ENCODE measurements at places on chromosomes 2 and 18.

- no peak for DNase-seq
Observed at GRCh38 chr2:150136401-150136800, 351.1 kb downstream of the RND3 start.

- no peak for DNase-seq
Observed at GRCh38 chr2:160085662-160086061, 23.2 kb upstream of the PLA2R1 start.

GRCh38 chr2:96180002-96180401, 28.6 kb downstream of the STARD7 start:
- no peak for DNase-seq

DNA sequence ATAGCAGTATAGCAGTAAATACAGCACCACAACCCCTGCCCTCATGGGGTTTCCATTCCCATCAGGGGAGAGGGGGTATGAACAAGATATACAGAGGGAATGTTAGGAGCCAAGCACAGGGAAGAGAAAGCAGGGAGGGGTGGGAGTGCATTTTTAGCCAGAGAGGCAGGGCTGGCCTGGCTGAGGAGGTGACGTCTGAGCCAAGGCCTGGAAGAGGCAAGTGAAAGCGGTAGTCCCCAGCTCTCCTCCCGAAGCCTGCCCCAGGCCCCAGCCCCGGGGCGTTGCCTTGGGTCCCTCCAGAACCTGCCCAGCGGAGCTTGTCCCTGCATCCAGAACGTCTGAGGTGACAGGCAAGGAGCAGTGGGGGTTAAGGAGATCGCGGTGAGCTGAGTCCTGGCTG, 45.1 kb upstream of the FOSL2 start:
- no peak for DNase-seq

DNA sequence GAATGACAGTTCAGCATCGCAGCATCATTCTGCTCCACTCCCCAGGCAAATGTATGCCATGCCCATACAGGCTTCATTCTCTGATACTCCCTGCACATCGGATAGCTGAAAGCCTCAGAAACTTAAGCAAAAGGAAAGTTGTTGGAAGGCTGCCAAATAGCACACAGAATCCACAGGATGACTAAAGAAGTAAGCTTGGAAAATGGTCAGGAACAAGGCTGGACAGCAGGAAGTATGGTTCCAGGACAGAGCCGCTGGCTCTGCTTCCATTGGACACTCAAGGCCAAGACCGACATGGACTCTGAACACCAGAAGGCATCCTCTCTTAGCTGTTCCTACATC, 256.5 kb downstream of the CDH20 start:
- no peak for DNase-seq

DNA sequence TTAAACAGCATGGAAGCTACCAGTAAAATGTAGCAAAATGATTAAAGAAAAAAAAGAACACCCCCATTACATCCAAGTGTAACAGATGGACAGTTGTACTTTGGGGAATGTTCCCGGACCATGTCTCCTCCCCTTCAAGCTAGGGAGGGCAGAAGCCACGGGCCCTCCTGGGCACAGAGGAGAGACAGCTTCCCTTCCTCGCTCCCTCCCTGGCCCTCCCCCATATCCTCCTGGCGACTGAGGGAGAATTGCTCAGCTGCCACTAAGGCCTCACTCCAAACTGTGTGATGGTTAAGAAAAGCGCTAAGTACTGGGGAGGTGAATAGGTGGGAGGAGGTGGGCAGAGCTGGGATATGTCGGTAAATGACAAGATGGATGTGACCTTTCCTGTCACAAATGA, 358.0 kb downstream of the HRH4 start:
- DNase-seq: no peak

GRCh38 chr2:88471083-88471942, 18.8 kb upstream of the FOXI3 start:
- no peak for DNase-seq

DNA sequence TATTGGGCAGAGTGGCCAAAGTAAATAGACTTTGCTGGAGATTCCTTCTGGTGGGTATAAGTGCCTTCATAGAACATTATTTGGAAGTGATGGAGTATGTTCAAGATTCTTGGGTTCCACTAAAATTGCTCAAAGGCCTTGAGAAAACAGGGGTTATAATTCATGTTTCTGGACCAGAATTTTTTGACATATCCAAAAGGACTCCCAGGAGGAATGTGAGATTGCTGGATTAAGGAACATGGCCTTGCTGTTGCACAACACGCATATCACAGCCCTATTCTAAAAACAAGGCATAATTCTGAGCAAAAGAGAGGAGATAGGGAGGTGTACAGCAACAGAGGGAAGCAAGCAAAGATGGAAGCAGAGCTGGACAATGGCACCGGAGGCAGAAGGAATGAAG, 111.7 kb upstream of the TNP1 start:
- DNase-seq: no peak

DNA sequence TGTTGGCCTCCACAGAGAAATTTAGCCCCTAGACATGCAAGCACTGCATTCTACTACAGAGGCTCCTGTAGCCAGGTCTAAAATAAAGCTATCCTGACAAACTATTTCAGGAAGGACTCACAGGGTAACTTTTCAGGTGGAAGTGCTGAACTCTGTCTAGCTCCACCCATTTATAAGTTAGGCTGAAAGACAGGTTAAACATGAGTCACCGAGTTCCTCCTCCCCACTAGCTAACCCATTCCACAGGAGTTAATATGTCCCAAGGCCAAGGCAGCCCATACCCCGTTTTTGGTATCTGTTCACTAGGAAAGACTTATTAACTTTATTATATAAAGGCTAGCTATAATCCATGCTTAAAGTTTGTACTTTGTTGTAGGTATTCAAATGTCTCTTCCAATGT, 3.5 kb downstream of the CWC22 start:
- no peak for DNase-seq

- DNase-seq: peak; percentile 97
Observed at GRCh38 chr2:221420245-221420644, 151.9 kb downstream of the EPHA4 start.

- DNase-seq: no peak
Observed at GRCh38 chr18:7722955-7723354, 155.8 kb downstream of the PTPRM start.

GRCh38 chr2:236714080-236714479, 144.5 kb downstream of the ACKR3 start:
- DNase-seq: no peak

DNA sequence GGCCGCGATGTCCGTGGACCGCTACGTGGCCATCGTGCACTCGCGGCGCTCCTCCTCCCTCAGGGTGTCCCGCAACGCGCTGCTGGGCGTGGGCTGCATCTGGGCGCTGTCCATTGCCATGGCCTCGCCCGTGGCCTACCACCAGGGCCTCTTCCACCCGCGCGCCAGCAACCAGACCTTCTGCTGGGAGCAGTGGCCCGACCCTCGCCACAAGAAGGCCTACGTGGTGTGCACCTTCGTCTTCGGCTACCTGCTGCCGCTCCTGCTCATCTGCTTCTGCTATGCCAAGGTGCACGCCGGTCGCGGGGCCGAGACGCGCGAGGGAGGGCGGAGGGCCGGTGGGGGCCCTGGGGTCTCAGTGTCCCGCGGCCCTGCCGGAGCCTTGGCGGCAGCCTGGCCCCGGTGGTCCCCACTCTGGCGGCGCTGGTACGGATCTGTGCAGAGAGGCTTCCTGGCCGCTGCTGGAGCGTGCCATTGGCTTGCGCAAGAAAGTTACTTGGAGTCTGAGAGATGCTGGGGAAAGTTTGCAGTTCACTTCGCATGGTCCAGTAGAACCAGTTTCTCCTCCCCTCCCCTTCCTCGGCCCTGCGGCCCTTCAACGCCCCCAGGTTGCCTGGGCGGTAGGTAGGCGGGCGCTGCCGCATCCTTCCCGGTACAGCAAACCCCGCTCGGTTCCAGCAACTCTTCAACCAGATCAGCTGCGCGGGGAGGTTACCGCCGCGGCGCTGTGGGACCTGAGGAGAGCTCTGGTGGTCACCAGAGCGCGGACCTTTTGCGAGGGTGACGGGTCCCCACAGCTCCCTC, 1.5 kb downstream of the GALR1 start:
- no peak for DNase-seq

GRCh38 chr2:16813593-16813992, 148.0 kb upstream of the CYRIA start:
- no peak for DNase-seq

DNA sequence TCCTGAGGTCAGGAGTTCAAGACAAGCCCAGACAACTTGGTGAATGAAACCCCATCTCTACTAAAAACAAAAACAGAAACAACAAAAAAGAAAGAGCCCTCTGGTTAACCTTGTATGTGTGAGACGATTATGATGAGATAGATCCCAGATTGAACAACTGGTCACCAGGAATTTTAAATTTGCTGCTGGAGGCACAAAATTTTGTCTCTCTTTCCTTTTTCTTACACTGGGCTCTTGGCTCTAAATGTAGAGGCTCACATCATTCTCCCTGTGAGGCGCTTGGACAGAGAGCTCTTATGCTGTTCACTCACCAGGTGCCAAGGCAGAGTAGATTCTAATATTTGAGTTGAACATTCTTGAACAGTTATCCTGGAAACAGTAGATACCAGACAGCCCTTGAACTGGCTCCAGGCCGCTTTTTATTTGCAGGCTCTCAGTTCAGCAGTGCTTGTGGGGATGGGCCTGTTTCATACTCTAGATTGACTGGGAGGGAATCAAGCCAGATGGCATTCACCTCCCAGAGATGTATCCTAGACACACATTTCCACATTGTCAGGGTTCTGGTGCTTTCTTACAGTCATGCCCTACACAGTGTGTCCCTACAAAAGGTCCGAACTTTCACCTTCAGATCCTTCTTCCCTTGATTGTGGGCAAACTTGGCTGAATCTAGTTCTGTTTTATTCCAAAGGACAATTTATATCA, 1159.6 kb downstream of the RPIA start:
- DNase-seq: no peak

- peak; percentile 52 for DNase-seq
Observed at GRCh38 chr2:161250864-161251436, 57.3 kb upstream of the PSMD14 start.

GRCh38 chr18:62399781-62400308, 74.7 kb downstream of the TNFRSF11A start:
- peak; percentile 13 for DNase-seq

GRCh38 chr2:40405465-40405864, 46.4 kb downstream of the SLC8A1 start:
- no peak for DNase-seq

DNA sequence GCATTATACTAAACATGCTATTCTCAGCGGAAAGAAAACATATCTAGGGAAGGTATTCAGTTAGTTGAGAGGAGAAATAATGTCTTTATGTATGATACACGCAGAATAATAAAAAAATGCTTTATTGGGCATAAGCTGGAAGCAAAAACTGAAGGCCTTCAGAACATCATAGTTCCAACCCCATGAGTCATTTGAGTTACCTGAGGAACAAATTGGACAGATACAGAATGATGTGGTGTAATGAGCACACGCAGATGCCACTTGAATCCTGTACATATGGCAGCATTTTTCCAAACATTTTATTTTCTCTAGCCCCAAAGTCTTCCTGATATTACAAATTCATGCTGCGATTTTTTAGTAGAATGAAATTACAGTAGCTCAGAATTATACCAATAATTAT, 23.2 kb upstream of the TRIB2 start:
- no peak for DNase-seq

DNA sequence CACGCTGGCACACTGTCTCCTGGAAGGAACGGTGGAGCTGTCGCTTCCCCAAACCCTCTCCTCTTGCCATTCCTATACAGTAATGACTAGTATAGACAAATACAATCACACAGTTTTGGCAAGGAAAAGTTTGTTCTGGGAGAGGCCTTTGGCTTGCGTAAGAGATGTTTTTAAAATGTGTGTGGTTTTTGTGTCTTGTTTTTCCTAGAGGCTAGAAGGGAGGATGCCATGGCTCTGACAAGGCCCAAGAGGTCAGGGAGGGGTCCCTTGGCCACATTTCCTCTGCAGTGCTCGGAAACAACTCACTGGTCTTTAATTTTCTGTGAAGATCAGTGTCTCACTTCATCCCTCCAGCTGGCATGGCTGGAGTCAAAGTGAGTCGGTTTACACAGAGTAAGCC, 195.9 kb downstream of the SH3RF3 start:
- DNase-seq: no peak

DNA sequence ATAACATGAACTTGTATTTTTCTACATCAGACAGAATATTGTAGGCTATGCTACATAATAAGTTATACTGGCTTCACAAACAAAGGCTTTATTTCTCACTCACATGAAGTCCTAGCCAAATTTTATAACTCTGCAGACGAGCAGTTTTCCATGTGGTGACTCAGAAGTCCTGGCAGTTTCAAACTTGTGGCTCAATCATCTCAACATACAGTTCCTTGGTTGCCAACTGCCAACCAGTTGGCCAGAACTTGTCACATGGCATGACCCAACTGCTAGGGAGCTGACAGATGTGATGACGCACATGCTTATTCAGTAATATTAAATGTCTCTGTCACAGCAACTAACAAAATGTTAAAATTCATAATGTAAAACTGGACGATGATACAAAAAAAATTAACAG, 63.8 kb upstream of the ZC3H15 start:
- no peak for DNase-seq

DNA sequence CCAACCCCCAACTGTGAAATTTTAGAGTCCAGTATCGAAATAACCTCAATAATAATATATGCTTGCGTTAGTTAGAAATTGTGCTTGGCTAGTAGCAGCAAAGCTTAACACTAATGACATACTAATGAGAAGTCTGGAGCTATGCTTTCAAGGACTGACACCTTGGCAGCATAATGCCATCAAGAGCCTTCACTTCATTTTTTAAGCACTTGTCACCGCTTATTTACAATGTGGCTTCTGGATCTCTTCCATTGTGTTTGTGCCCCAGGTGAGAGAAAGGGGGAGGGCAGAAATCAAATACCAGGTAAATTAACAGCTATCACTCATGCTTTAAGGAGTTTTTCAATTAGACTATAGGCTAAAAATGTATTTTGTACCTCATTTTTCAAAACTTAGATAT, 101.5 kb downstream of the CDH7 start:
- DNase-seq: no peak

DNA sequence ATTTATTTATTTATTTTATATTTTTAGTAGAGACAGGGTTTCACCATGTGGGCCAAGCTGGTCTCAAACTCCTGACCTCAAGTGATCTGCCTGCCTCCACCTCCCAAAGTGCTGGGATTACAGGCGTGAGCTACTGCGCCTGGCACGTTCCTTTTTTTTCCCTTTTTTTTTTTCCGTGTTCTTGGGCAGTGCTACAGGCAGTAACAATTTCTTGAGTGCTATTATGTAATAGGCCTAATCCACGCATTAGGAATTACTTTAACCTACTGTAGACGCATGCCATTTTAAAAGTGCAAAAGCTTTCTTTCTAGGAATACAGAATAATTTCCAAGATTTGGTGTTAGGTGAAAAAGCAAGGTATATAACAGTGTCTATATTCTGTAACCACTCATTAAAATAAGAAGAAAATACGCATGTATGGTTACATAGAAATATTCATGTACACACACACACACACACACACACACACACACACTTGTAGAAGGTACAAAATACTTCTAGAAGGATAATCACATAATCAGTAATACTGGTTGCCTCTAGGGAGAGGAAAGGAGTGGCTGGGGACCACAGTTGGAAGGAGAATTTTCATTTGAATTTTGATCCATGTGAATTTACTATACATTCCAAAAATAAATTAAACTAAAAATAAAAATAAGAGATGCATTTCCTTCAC, 92.3 kb downstream of the METTL8 start:
- DNase-seq: peak; percentile 26

Data from common myeloid progenitor, CD34-positive (primary cell).